H1 (cell line): ENCODE measurements at places on chromosomes 11 and 22.

- DNase-seq, result no peak
These were observed 52.8 kb upstream of the APOA1 start for GRCh38 chr11:116890193-116890592.

DNA sequence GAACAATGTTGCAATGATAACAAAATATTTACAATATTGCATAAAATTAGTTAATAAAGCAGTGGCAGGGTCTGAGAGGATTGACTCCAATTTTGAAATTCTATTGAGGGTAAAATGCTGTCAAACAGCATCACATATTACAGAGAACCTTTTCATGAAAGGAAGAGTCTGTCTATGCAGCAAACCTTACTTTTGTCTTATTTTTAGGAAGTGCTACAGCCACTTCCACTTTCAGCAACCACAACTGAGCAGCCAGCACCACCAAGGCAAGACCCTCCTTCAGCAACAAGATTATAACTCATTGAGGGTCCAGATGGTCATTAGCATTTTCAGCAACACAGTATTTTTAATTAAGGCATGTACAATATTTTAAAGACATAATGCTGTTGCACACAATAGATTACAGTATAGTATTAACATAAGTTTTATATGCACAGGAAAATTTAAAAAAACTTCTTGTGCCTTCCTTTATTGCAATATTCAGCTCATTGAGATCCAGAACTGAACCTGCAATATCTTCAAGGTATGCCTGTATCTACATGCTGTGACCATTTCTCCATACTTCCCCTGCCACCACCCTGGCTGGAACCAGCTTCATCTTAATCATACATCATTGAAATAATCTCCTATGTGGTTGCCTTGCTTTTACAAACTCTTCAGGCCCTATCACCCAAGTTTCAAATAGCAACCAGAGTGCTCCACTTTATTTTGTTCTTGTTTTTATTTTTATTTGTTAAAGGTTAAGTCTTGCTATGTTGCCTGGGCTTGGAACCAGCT is 711.2 kb downstream of the KCNA4 start:
- DNase-seq, result no peak

- no peak for DNase-seq
These were observed 62.4 kb downstream of the GAS2 start for GRCh38 chr11:22728600-22729389.

- no peak for DNase-seq
These were observed 3.7 kb downstream of the PTS start for GRCh38 chr11:112229746-112230433.

DNA sequence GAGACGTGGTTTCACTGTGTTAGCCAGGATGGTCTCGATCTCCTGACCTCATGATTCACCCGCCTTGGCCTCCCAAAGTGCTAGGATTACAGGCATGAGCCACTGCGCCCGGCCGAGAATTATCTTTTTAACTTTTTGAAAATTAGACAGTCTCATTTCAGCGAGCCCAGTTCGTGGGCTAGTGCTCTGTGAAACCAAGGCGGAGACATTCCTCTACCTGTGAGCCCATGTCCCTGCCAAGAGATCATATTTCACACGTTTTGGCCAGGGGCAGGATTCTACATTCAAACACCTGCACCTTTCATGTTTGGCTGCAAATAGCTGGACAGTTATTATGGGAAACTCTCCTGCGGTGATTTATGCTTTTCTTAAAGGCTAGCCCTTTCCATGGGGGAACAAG is 60.3 kb downstream of the IRAG1 start:
- no peak for DNase-seq

DNA sequence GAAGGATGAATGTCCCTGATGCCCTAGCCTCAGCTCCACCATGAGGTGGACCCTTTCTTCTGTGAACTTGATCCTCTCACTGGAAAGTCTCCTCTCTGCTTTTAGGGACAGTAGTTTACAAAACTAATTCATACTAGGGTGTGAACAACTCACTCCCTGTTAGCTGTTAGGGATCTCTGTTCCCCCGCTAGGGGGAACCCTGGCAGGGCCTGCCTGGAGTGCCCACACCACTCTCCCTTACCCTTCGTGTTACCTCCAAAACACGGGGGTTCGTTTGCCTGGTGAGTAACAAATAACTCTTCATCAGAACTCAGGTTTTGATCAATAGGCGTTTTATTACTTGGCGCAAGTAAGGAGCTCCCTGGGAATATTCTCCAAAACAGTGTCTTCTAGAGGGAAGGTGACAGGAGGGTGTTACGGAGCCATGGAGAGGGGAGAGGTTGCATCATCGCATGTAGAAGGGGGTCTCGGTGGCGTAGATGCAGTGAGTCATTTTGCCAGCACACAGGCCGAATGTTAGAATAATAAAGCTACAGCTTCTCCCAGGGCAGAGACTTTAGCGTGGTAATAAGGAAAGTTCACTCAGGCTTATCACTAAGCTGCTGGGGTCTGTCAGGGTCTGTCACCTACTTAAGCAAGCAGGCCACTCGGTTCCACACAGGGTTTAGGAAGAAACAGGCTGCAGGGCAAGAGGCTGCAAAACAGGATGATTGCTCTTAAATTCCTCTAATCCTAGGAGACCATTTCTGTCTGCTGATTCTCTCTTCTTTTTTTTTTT is 45.8 kb downstream of the C11orf96 start:
- DNase-seq, result no peak

DNA sequence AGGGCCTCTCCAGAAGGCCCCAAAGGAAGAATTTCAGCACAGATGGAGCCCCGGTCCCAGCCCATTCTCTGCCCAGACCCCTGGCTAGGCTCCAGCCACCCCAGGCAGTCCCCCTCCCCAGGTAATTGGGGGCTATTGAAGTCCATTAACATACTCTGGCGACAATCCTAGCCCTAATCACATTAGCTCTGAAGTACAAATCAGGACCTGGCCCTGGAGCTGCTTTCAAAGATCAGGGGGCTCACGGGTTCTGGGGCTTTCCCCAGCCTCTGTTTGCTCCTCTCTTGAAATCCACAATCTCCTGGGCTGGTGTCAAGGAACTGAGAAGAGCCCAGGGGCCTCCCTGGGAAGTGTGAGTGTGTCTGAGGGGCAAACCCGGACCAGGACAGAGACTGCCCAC is 22.3 kb downstream of the FGF4 start:
- no peak for DNase-seq

GRCh38 chr11:130533871-130534270 is 85.4 kb downstream of the ADAMTS15 start:
- DNase-seq, result no peak

DNA sequence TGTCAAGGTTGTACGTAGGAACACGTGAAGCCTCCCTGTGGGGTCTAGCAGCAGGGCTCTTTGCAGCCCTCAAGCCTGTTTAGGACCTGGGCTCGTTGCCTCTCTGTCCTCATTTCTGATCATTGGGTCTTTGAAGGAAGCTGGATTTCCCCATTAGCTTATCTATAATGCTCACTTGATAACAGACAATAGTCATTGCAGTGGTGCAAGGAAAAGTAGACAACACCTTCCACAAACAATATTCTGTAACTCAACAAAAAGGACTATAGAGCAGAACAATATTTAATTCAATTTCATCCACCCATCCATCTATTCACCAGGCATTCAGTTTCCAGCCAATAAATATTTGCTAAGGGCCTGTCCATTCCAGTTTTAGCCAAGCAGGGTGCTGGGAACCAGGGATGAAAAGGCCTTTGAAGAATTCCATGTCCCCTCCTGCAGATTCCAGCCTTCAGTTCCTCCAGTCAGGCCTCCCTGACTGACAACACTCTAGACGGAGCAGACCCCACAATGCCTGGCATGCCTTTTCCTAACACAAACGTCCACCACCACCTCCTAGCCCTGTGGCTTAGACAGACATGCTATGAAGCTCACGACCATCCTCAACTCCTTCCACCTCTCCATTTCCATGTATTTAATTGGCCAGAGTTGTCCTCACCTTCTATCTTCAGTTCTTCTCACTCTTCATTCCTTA is 12.7 kb upstream of the POLD3 start:
- DNase-seq, result no peak

DNA sequence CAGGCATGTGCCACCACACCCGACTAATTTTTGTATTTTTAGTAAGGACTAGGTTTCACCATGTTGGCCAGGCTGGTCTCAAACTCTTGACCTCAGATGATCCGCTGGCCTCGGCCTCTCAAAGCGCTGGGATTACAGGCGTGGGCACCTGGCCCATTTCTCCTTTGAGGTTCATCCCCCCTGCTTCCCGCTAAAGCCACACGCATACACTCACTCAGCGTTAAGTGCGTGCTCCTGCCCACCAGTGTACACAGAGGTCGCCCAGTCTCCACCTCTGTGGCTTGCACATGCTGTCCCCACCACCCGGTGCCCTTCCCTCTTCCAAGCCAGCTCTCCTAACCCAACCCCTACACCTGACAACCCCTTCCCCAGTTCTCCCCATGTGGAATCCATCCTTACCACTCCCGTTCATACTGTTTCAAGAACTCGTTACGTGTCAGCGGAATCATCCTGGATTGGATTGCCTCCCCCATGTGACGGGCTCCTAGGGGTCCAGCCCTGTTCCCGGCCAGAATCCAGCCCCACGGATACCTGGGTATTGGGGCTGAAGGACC is 15.7 kb upstream of the CYTH4 start:
- no peak for DNase-seq

- no peak for DNase-seq
These were observed 16.8 kb downstream of the CUL5 start for GRCh38 chr11:108025387-108026080.

- no peak for DNase-seq
These were observed 8.2 kb downstream of the GTPBP1 start for GRCh38 chr22:38713921-38714320.

- DNase-seq, result no peak
These were observed 14.0 kb downstream of the B3GAT1 start for GRCh38 chr11:134398079-134398444.

GRCh38 chr11:114566276-114566675 is 6.6 kb upstream of the NXPE1 start:
- DNase-seq, result no peak

DNA sequence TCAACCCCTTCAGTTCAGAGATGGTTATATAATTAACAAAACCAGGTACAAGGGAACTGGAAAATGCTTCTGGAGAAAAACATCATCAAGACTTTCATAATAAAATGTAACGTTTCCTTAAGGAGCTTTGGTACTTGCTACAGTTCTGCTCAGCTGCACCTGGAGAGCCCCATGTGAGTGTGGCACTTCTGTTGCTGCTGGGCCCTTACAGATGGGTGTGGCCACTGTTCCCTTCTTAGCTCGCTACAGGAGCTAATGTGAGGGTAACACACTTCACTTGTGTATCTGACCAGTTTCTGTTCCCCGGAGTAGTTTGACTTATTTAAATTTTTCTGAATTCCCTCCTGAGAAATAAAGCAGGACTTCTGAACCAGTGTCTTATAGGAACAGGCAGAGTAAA is 4.0 kb downstream of the POU2AF3 start:
- no peak for DNase-seq

DNA sequence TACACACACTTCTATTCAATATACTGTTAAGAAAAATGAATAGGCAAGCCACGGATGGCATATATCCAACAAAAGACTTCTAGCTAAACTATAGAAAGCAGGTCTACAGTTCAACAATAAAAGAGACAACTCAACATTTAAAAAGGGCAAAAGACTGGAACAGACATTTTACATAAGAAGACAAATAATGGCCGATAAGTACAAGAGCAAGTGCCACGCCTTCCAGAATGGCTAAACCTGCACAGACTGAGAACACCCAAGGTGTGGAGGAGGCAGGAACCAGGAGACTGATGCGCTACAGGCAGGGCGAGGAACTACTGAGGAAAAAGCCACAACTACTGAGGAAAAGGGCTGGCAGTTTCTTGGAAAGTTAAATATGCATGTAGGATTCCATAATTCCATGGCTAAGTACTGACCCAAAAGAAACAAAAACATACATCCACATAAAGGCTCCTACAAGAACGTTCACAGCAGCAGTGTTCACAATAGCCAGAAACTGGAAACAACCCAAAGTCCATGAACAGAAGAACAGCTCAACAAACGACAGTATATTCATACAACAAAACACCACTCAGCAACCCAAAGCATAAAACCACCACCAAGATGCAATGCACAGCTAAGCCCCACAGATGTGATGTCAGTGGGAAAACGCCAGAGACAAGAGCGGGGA is 9.6 kb upstream of the MOB2 start:
- no peak for DNase-seq

GRCh38 chr11:66637557-66638176 is 836 bp upstream of the RBM4 start:
- no peak for DNase-seq
